ENCODE measurements at places on chromosomes 6 and 20. TPM values are rescaled to one million over a fixed set of nuclear protein-coding genes. Genes with fewer than 3 reads are reported as not detected.

Gene LY86
- total RNA-seq: not detected

Gene RBPJL
- not detected for total RNA-seq

Gene SLC13A3
- total RNA-seq: not detected

Gene PPP1R3D
- total RNA-seq: 3.4 TPM

Gene THEMIS
- not detected for total RNA-seq

Gene TMEM170B
- 4.0 TPM for total RNA-seq

Gene ZBTB9
- total RNA-seq: 5.3 TPM

Gene EYA4
- total RNA-seq: 0.02 TPM

Gene CLVS2
- not detected for total RNA-seq

Gene LRRN4
- total RNA-seq: 0.26 TPM

Gene FAM217B
- 3.8 TPM for total RNA-seq

Gene SRSF12
- 0.10 TPM for total RNA-seq

Gene TRIM10
- total RNA-seq: not detected

Gene VGLL2
- total RNA-seq: not detected

Gene MAK
- total RNA-seq: 0.02 TPM

Gene FNDC11
- total RNA-seq: 1.8 TPM

Gene TNF
- not detected for total RNA-seq

Gene SMLR1
- not detected for total RNA-seq

Gene CLPSL1
- not detected for total RNA-seq

Gene TAF8
- 20.4 TPM for total RNA-seq

Gene COL20A1
- total RNA-seq: not detected

Gene HLA-DOA
- not detected for total RNA-seq

Gene FABP7
- total RNA-seq: not detected

All from A172 (cell line).